Effector memory CD8-positive, alpha-beta T cell (primary cell): ENCODE measurements at places on chromosomes 7 and 10.
A peak's percentile ranks its signal among the peaks of the same experiment; 100 is the strongest.

DNA sequence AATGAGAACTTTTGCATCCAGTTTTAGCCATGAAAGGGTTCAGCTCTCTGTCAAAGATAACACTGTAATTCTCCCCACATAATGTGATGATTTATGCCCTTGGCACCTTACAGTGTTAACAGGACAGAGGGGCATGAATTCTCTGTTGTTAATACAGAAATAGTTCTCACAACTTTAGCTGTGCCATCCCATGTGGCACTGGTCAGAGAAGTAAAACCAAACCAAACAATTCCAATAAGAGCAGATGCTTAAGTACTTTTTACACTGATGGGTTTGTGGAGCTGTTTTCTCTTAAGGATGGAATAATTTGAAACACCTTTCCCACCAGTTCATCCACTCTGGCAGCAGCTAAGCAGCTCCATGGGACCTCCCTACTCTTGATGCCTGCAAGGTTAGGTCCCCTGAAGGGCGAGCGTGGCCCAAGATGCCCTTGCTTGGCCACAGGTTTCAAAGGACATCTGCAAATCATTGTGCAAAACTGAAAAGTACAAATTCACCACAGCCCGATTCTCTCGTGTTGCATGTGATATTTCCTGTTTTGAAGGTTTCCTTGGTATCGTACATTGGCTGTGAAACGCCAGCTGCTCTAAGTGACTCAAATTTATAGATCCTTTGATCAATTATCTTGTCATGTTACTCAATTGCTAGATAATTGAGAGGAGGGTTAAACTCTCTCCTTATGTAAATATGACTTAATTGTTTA lies 82.5 kb upstream of the CREB5 start:
- DNase-seq = no peak

GRCh38 chr7:155869784-155870076 lies 57.5 kb upstream of the SHH start:
- DNase-seq = no peak

DNA sequence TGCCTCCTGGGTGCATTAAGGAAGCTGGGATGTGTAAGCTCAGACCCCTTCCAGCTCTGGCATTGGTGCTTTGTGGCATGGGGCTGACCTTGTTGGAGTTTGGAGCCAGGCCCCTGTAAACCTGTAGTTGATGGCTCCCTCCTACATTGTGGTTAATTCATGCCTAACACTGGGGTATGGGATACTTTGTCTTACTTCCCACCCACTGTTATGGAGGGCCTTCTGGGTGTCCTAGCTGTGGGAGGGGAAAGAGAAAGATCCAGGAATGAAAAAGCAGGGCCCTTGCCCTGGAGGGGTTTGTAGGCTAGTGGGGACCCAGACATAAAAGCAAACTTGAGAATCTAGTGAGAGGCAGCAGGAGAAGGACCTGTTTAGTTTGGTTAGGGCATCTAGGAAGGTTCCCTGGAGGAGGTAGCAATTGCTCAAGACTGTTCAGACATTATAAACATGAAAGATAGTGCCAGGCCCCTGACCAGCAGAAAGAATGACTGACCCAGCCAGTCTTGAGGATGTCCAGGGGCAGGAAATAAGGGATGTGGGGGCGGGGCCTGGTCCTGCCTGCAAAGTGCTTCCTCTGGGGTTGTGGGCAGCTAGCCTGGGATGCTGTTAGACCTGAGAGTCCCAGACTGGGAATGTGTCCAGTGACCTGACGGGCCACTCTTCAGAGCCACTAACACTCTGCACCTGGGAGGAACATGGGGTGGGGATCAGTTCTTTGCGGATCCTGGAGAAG lies 6.6 kb downstream of the ADAMTS14 start:
- no peak for DNase-seq

DNA sequence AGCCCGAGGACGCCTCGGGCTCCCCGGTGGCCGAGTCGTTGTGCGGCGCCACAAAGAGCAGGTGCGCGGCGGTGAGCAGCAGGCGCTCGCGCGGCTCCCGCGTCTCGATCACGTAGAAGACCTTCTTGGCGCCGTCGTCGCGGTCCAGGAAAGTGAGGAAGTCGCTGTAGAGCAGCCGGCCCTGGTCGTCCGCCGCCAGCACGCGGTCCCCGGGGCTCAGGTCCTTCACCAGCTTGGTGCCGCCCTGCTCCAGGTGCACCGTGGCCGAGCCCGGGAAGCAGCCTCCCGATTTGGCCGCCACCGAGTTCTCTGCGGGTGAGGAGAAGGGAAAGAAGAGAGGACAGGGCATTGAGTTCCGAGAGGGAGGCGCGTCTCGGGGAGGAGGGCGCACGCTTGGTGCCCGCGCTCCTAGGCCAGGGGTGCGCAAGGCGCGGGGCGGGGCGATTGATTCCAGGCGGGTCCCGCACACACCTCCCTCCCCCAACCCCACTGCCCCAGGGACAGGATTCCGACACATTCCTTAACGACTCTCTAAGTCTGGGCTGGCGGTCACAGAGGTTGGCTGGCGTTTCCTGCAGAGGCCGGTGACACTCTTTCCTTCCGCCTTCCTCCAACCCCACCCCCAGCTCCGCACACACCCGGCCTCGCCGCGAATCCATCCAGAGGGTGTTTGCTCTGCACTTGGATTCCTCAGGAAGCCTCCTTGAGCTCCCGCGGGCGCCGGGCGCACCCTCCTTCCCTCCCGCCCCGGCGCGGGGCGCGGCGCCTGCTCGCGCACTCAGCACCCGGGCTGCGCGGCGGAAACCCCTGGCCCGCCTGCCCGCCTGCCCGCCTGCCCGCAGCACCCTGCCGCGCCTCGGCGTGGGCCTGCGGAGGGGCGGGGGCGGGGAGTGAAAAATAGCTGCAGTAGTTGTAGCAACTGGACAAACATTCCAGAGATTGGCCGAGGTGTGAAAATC lies 8.6 kb downstream of the SHH start:
- no peak for DNase-seq

GRCh38 chr7:2941216-2941859 lies 97.2 kb upstream of the GNA12 start:
- DNase-seq = no peak

DNA sequence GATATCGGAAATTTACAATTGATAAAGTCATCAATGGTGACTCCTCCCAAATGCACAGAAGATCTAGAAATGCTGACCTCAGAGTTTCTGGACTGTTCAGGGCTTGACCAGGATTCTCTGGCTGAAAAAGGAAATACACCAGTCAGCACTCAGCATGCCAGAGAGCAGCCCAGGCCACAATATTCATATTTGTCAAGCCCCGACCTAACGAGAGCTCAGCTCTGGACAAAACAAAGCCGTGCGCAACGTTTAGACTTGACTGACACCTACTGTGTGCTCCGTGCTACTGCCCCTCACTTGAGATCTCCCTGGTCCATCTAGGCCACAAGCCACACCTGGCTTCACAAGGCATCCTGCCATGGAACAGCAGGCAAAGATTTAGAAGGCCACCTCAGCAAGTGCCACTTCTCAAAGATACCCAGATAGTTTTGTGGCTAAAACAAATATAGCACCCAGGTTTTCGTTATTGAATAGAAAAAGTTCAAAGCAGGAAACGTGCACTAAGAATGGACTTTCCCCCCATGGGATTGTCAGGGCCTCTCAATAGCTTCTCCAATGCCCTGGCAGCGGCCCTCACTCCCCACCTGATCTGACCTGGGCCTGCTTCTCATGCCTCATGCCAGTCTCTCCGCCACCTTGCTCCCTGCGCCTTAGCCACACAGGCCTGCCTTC lies 218.3 kb downstream of the FAM107B start:
- DNase-seq = peak; percentile 48

GRCh38 chr7:91034459-91035368 lies 229.5 kb upstream of the FZD1 start:
- DNase-seq = no peak

- DNase-seq = no peak
Observed at GRCh38 chr7:80681272-80681885, 42.9 kb downstream of the CD36 start.

GRCh38 chr7:55375237-55375636 lies 10.1 kb downstream of the LANCL2 start:
- DNase-seq = no peak

GRCh38 chr7:107711301-107711700 lies 32.6 kb upstream of the CBLL1 start:
- DNase-seq = no peak

DNA sequence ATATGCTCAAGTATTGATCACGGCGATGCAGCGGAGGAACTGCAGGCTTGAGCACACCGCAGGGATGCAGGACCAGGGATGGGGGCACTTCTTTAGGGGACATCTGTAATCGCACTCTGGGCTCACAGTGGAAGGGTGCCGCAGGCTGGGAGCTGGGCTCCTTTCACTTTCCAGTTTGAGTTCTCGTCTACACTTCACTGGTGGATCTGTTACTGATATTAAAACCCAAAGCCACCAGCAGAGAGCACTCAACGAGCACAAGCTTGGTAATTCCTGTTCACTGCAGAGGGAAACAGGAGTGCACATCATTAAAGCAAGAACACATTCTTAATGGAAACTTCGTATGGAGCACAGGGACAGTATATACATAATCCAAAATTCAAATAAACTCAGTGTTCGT lies 91.3 kb downstream of the PARD3 start:
- DNase-seq = no peak

- no peak for DNase-seq
Observed at GRCh38 chr7:80775482-80775881, 137.0 kb downstream of the CD36 start.

GRCh38 chr7:124856299-124856888 lies 73.2 kb downstream of the POT1 start:
- no peak for DNase-seq

GRCh38 chr10:119031496-119032059 lies 2.1 kb downstream of the NANOS1 start:
- no peak for DNase-seq

DNA sequence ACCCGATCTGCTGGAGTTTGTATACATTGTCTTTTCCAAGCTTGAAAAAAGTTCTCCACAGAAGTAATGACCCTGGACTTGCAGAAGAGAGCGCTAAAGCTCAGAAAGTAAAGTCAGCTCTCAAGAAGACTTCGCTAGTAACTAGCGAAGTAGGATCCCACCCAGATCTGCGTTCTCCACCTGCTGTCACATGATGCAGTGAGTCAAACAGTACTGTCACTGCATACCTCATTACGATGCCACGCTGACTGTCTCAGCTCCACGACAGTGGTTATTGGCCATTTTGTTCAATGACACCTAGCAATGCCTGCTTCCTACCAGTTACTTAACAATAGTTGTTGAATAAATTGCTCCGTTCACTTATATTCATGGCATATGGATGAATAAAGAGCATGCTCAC lies 29.7 kb upstream of the SEC61G start:
- no peak for DNase-seq

GRCh38 chr7:124723012-124723411 lies 42.6 kb downstream of the GPR37 start:
- DNase-seq = no peak

GRCh38 chr10:110214371-110214826 lies 7.0 kb downstream of the MXI1 start:
- DNase-seq = no peak

DNA sequence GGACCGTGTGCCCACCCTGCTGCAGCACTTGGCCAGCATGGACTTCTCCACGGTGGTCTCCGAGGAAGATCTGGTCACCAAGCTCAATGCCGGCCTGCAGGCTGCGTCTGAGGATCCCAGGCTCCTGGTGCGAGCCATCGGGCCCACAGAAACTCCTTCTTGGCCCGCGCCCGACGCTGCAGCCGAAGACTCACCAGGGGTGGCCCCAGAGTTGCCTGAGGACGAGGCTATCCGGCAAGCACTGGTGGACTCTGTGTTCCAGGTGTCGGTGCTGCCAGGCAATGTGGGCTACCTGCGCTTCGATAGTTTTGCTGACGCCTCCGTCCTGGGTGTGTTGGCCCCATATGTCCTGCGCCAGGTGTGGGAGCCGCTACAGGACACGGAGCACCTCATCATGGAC lies 1.4 kb downstream of the RBP3 start:
- no peak for DNase-seq

GRCh38 chr10:79615577-79615976 lies 4.8 kb downstream of the SFTPA1 start:
- no peak for DNase-seq

- DNase-seq = no peak
Observed at GRCh38 chr7:99762680-99763327, 21.2 kb downstream of the CYP3A4 start.

DNA sequence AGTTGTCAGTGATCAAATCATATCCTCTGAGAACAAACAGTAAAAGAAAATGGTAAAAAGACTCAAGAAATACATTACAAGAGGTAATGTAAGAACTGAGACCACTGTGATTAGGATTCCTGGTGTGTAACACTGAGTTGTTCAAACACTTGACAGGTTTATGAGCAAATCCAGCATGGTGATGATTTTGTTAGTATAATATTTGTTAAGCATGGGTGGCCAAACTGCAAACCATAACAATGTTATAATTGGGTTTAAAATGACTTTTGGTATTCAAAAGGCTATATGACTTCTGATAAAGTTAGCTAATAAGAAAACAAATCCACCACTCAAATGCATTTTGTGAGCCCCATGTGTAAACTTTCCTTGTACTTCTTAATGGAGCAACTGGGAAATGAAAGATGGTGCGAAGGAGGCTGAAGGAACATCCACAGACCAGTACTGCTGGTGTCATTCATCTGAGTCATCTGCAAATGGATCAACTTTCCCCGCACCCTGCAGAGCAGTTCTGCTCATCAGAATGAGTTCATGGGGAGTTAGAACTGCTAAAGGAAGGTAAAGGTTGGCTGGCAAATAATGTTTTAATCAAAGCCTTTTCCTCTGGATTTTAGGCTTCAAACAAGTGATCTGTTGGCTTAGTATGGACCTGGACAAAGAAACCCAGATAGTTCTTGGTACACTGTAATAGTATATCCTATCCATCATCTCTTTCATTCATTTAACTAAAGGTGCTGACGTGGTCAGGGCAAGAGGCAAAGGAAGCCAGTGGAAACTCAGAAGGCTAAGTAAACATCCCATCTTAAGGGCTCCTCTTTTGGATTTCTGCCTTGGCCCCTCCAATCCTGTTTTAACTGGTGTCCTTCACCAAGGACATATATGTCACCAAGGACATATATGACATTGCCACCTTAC lies 45.0 kb downstream of the AFAP1L2 start:
- no peak for DNase-seq

DNA sequence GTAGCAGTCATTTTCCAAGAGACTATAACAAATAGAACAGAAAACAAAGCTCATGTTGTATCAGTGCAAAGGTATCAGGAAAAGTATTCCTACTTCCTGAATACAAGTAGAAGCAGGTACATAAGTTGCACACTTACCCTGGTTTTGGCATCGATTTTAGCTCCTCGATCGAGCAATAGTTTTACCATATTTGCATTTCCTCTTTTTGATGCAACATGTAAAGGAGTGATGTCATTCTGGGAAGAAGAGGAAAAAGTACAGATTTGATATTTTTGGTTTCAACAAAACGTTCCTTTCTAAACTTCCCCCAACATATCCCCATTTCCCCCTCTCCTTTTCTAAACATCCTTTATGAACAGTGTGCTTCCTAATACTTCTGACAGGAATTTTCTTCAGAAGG lies 155.1 kb downstream of the ANK3 start:
- DNase-seq = no peak
